ENCODE measurements at places on chromosomes 7 and 10. TPM values are rescaled to one million over a fixed set of nuclear protein-coding genes. Genes with fewer than 3 reads are reported as not detected.

RAB19 gene
- 11.3 TPM for total RNA-seq

OR2AE1 gene
- not detected for total RNA-seq

CHST3 gene
- total RNA-seq = 0.46 TPM

MGAM2 gene
- total RNA-seq = not detected

CADPS2 gene
- total RNA-seq = not detected

GRCh38 chr10:59878289-59878688, 28.1 kb downstream of the CCDC6 start:
- H3K27me3 ChIP-seq = no peaks in the 10 kb centered on the region
- H3K4me1 ChIP-seq = peaks cover 83% of the 10 kb centered on the region
- H3K36me3 ChIP-seq = peaks cover 27% of the 10 kb centered on the region
- no peak for DNase-seq
- no peak overlapping the region for H3K4me3 ChIP-seq

- peaks cover 5% of the 10 kb centered on the region for H3K4me1 ChIP-seq
- H3K4me3 ChIP-seq = no peak overlapping the region
- H3K36me3 ChIP-seq = no peaks in the 10 kb centered on the region
- no peaks in the 10 kb centered on the region for H3K27me3 ChIP-seq
- no peak overlapping the region for H3K27ac ChIP-seq
Observed at GRCh38 chr7:539731-540411, 20.2 kb upstream of the PDGFA start.

GRCh38 chr10:12465385-12466136, 116.2 kb downstream of the CAMK1D start:
- no peak overlapping the region for H3K4me3 ChIP-seq
- H3K27me3 ChIP-seq = no peaks in the 10 kb centered on the region
- peak; percentile 11 for DNase-seq
- H3K36me3 ChIP-seq = no peaks in the 10 kb centered on the region

DNA sequence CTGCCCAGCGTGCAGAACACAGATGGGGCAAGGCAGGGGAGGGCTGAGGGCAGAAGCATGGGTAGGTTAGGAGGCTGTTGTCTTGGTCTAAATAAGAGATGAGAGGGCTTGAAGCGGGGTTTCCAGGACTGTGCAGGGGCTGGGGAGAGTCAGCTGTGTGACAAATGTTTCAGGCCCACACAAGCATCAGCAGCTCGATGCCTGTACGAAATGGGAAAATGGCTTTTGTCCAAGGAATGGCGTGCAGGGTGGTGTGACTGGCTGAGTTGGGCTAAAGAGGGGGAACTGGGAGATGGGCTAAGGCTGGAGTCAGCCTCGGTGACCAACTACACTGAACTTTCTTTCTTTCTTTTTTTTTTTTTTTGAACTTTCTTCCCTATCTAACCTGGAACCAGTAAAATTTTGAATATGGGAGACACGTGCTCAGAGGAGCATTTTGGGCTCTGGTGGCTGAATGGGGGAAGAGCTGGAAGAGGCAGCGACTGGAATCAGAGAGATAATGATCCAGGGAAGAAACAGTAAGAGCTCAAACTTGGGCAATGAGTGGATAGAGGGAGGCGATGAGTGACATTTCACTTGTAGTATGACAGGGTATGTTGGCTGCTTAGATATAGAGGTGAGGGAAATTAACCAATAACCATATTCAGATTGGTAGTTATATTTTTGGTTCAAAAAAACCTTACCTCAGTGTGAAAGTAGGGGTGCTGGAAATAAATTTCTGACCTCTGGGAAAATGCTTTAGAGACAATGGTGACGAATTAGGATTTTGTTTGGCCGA, 10.2 kb upstream of the EPHA1 start:
- no peak overlapping the region for H3K27ac ChIP-seq
- H3K4me1 ChIP-seq = peaks cover 8% of the 10 kb centered on the region
- no peak for DNase-seq
- peaks cover 8% of the 10 kb centered on the region for H3K36me3 ChIP-seq
- H3K4me3 ChIP-seq = no peak overlapping the region

DNA sequence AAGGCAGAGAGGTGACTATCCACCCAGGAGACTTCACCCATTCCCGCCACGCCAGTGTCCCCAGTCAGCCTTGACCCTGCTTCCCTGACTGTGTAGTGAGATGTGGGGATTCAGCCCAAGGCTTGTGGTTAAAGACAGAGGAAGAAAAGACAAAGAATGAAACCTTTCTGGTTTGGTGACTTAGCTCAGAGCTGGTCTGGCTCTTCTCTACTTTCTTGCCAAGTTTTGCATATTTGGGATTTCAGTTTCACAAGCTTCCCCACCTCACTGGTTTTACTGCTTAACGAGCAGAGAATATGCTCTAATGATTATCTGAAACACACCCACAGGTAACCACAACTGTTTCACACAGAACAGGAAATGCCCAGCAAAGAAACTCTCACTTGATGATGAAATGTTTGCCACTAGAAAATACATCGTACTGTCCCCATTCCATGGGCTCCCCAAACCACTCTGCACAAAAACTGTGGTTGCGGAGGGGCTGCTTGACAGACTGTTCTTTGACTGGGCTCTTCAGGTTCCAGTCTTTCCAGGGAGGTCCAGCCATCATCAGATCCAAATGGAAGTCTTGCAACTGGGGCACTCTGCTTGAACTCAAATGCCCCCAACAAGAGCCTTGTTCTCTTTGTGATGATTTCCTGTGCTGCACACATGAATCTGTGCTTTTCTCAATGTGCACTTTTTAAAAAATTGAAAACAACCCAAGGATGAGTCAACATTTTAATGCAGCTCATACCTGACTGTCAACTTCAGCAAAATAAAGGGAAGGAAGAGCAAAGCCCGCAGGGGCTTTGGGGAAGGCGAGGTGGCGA, 95.5 kb downstream of the CTBP2 start:
- H3K36me3 ChIP-seq = no peaks in the 10 kb centered on the region
- DNase-seq = peak; percentile 18
- peaks cover 15% of the 10 kb centered on the region for H3K4me1 ChIP-seq
- H3K4me3 ChIP-seq = no peak overlapping the region
- no peak overlapping the region for H3K27ac ChIP-seq
- H3K27me3 ChIP-seq = peaks cover 27% of the 10 kb centered on the region

DNA sequence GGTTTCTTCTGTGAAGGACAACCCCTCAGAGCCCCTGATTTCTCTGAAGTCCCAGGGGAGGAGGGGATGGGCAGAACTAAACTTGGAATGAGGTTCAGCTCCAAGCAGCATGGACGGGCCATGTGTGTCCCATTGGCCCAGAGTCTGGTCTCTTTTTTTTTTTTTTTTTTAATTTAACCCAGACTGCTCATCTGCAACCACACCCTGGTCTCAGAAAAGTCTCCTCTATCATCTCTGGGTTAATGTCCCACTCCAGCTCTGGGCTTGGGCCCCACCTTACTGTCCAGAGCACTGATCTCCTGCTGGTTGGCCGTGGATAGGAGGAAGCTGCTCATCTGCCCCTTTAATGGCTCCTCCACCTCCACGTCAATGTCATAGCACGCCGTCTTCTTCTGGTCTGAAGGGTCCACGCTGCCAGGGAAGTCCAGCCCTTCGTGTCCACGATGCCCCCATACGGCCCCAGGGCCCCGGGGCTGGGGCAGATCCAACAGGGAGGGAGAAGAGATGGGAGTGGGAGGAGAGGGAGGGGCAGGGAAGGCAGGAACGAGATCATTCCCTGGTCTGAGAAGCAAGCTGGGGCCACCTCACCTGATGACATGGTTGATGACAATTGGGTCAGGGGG, 7.7 kb downstream of the CHPF2 start:
- H3K27me3 ChIP-seq = no peaks in the 10 kb centered on the region
- DNase-seq = no peak
- peaks cover 20% of the 10 kb centered on the region for H3K4me1 ChIP-seq
- peaks cover 19% of the 10 kb centered on the region for H3K36me3 ChIP-seq
- H3K27ac ChIP-seq = no peak overlapping the region

- H3K36me3 ChIP-seq = no peaks in the 10 kb centered on the region
- peak within 1 kb of the TSS; percentile 65 for H3K4me3 ChIP-seq
- peak; percentile 44 for DNase-seq
- peaks cover 72% of the 10 kb centered on the region for H3K27me3 ChIP-seq
- no peak within 1 kb of the TSS for H3K27ac ChIP-seq
- H3K4me1 ChIP-seq = peaks cover 22% of the 10 kb centered on the region
Observed at GRCh38 chr7:27199849-27200760, at the start of gene HOXA13. Gene HOXA13, minus strand, starts transcription at chr7:27200091. Its CDS starts 14 bp downstream, at chr7:27200077.

DNA sequence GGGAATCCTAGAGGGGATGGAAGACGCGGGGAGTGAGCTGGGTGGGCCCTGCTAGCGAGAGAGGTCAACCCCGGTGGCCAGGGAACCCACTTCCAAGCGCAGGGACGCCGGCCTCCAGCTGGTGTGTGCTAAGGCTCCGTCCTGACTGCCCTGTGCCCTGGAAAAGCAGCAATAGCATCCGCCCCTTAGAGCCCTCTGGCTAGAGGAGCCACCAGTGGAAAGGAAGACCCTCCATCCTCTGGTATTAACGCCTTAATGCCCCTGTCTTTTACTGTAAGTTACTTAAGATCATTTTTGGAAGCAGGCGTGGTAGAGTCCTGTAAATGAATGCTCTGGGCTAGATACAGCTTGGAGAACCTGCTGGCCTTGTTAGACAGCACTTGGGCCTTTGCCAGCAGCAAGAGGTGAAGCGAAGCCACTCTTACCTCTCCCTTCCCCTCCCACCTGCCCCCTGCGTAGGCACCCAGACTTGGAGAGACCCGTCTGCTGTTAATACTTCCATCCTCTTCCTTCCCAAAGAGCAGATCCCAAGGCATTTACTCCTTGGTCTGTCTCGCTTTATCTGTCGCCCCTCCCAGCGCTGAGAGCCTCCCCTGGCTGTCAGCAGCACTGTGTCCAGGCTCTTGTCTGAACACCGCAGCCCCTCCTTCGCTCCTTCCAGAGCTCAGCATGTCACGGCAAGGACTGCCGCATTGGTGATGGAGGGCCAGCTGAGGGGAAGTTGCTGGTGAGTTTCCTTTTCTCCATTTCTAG, 4.6 kb downstream of the REPIN1 start:
- no peak for DNase-seq
- H3K27me3 ChIP-seq = no peaks in the 10 kb centered on the region
- no peak overlapping the region for H3K4me3 ChIP-seq
- H3K4me1 ChIP-seq = peaks cover 57% of the 10 kb centered on the region

- H3K4me1 ChIP-seq = no peaks in the 10 kb centered on the region
- DNase-seq = no peak
Observed at GRCh38 chr7:34260279-34260678, 354.9 kb downstream of the BMPER start.

GRCh38 chr7:135333200-135333599, 99.6 kb downstream of the STRA8 start:
- H3K4me3 ChIP-seq = no peak overlapping the region
- H3K27ac ChIP-seq = no peak overlapping the region
- no peaks in the 10 kb centered on the region for H3K27me3 ChIP-seq

- no peak overlapping the region for H3K4me3 ChIP-seq
- peaks cover 20% of the 10 kb centered on the region for H3K4me1 ChIP-seq
- no peak for DNase-seq
- H3K27me3 ChIP-seq = no peaks in the 10 kb centered on the region
- peaks cover 30% of the 10 kb centered on the region for H3K36me3 ChIP-seq
Observed at GRCh38 chr7:16661924-16662323, 15.9 kb downstream of the BZW2 start.

DNA sequence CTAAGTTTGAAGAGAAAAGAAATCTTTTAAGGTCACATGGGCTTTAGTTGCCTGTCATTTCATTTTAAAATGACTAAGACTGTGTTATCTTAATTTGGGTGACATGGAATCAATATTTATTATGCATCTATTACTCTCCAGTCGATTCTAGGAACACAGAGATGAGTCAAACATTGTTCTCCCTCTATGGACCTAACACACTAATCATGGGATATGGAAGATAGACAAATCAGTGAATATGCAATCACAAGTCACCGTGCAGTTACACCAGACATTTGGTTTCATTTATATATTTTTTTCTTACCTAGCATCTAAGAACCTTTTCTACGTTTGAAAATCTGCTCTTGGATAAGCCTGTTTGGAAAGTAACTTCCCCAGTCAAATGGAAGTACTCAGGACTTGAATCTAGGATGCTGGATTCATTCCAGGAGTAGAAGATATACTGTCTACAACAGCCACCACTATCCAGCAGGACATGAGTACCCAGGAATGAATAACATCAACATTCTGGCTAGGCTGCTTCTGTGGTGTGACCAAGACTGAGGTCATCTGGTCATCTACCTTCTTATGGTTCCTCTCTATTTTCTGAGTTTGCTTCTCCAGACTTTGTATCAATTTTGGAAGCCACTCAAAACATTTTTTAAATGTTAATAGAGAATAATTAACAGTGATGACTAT, 902.9 kb upstream of the LRRN3 start:
- no peak for DNase-seq
- H3K27me3 ChIP-seq = no peaks in the 10 kb centered on the region
- H3K27ac ChIP-seq = no peak overlapping the region
- H3K36me3 ChIP-seq = no peaks in the 10 kb centered on the region
